ENCODE measurements at places on chromosomes 5 and 9.
A peak's percentile ranks its signal among the peaks of the same experiment; 100 is the strongest.

- DNase-seq = peak; percentile 38
- H3K27ac ChIP-seq = no peak overlapping the region
- H3K36me3 ChIP-seq = no peaks in the 10 kb centered on the region
- no peak overlapping the region for H3K4me3 ChIP-seq
- no peaks in the 10 kb centered on the region for H3K4me1 ChIP-seq
Observed at GRCh38 chr9:99368341-99369326, 146.6 kb downstream of the SEC61B start.

DNA sequence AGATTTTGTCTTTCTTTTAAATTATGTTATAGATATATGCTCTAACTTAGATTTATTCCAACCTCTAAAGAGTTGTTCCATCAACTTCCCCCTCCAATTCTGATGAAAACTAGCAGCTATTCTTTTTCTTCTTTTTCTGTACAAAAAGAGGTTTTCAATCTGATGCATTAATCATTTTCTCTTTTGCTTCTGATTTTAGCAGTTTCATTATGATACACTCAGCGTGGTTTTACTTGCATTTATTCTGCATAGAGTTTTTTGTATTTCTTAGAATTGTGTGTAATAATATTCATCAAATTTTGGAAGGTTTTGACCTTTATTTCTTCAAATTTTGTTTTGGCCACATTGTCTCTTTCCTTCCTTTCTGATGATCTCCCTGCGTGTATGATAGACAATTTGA, 968.1 kb upstream of the CDH18 start:
- no peak for DNase-seq
- no peak overlapping the region for H3K4me3 ChIP-seq
- no peaks in the 10 kb centered on the region for H3K36me3 ChIP-seq
- no peak overlapping the region for H3K27ac ChIP-seq

GRCh38 chr5:78755822-78756429, 107.4 kb upstream of the LHFPL2 start:
- H3K27me3 ChIP-seq = no peaks in the 10 kb centered on the region
- H3K4me3 ChIP-seq = no peak overlapping the region
- no peaks in the 10 kb centered on the region for H3K4me1 ChIP-seq
- no peak overlapping the region for H3K27ac ChIP-seq

DNA sequence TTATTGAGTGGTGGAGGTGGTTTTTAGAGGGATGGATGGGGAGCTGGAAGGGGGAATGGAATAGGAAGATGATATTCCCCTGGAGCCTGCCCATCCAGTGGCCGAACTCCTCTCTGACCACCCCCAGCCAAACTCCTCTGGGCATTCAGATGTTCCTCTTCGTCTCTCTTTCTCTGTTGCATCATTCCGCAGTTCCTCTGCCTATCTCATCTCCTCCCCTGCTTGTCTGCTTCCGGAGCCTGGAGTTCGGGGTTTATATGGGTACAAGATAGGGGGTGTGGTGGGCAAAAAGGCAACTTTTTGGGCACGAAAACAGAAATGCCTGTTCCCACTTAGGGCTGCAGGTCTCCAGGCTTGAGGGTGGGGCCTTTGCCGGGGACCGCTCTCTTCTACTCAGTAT, 12.2 kb upstream of the CDK5RAP2 start:
- no peak overlapping the region for H3K4me3 ChIP-seq
- no peaks in the 10 kb centered on the region for H3K27me3 ChIP-seq
- no peak for DNase-seq

- DNase-seq = no peak
- no peaks in the 10 kb centered on the region for H3K36me3 ChIP-seq
- peaks cover 7% of the 10 kb centered on the region for H3K4me1 ChIP-seq
- H3K27me3 ChIP-seq = no peaks in the 10 kb centered on the region
- no peak overlapping the region for H3K4me3 ChIP-seq
Observed at GRCh38 chr5:108753331-108753730, 5.6 kb downstream of the FER start.

DNA sequence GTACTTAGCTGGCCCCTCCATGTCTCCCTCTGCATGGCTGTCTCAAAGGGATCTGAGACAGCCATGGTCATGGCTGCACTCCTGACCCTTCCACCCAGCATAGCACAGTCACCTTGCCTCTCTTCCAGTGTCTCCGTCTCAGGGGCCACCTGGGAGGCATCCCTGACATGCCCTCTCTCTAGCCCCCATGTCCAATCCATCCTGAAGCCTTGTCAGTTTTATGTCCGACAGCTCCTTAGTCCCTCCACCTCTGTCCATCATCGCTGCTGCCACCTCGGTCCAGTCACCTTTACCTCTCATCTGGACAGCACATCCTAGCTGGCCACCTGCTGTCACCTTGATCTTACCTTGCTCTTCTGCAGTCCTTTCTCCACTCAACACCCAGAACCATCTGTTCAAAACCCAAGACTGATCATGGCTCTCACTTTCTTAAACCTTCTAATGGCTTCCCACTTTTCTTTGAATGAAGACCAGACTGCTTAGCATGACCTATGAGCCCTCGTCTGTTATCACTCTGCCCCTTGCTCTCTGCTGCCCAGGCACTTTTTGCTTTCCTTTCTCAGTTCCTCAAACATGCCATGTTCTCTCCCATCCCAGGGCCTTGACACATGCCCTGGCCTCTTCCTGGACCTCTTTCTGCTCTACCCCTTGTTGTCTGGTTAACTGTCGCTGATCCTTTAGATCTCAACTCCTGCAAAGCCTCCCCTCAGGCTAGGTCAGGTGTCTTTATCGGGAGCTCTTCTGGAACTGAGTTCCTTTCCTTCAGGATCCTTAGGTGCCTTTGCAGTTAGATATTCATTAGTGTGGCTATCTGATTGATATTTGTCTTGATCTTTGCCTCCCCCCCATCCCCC, 181.8 kb upstream of the PITX1 start:
- no peak overlapping the region for H3K27ac ChIP-seq
- no peak overlapping the region for H3K4me3 ChIP-seq
- H3K36me3 ChIP-seq = no peaks in the 10 kb centered on the region
- H3K27me3 ChIP-seq = no peaks in the 10 kb centered on the region

- no peak for DNase-seq
- no peaks in the 10 kb centered on the region for H3K36me3 ChIP-seq
- H3K4me1 ChIP-seq = no peaks in the 10 kb centered on the region
- H3K27ac ChIP-seq = no peak overlapping the region
Observed at GRCh38 chr5:137533963-137534362, 34.8 kb upstream of the SPOCK1 start.

GRCh38 chr9:17236147-17236546, 101.3 kb downstream of the CNTLN start:
- no peak overlapping the region for H3K4me3 ChIP-seq
- DNase-seq = no peak
- no peaks in the 10 kb centered on the region for H3K36me3 ChIP-seq
- no peak overlapping the region for H3K27ac ChIP-seq
- H3K27me3 ChIP-seq = no peaks in the 10 kb centered on the region
- H3K4me1 ChIP-seq = peaks cover 5% of the 10 kb centered on the region

- H3K27ac ChIP-seq = no peak overlapping the region
- H3K4me1 ChIP-seq = no peaks in the 10 kb centered on the region
- H3K27me3 ChIP-seq = no peaks in the 10 kb centered on the region
- H3K4me3 ChIP-seq = no peak overlapping the region
- no peaks in the 10 kb centered on the region for H3K36me3 ChIP-seq
Observed at GRCh38 chr9:99286536-99286935, 64.5 kb downstream of the SEC61B start.

- peak; percentile 77 for DNase-seq
- H3K27me3 ChIP-seq = no peaks in the 10 kb centered on the region
- no peak overlapping the region for H3K27ac ChIP-seq
- H3K36me3 ChIP-seq = no peaks in the 10 kb centered on the region
- H3K4me1 ChIP-seq = peaks cover 14% of the 10 kb centered on the region
Observed at GRCh38 chr9:116482740-116483139, 204.4 kb upstream of the TRIM32 start.

GRCh38 chr9:113131689-113132151, 19.1 kb upstream of the SLC31A2 start:
- no peaks in the 10 kb centered on the region for H3K27me3 ChIP-seq
- no peaks in the 10 kb centered on the region for H3K4me1 ChIP-seq
- no peak overlapping the region for H3K4me3 ChIP-seq

DNA sequence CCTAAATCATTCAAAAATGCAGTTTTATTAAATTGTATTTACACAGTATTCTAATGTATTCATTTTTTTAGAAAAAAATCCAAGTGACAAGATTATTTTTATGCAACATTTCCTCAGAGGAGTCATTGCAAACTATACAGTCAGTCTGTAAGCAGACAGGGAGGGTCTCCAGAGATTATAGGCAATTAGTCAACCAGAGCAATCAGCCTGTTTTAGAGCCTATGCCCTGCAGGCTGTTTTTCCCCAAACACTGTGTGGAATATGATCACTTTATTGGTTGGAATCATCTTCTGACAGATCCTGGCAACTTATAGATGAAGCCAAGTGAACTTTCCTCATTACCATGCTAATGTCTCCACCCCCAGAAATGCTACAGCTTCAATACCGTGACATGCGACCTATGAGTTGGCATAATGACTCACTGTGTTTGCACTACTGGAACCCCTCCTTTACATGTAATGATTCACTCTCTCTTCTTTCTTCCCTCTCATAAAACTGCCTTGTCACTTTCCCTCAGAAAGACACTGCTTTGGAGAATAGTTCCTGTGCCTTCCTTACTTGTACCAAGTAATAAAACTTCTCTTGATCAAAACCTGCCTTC, 577.7 kb upstream of the FTMT start:
- no peaks in the 10 kb centered on the region for H3K27me3 ChIP-seq
- no peak overlapping the region for H3K27ac ChIP-seq
- H3K4me3 ChIP-seq = no peak overlapping the region
- DNase-seq = no peak
- no peaks in the 10 kb centered on the region for H3K36me3 ChIP-seq
- H3K4me1 ChIP-seq = no peaks in the 10 kb centered on the region

DNA sequence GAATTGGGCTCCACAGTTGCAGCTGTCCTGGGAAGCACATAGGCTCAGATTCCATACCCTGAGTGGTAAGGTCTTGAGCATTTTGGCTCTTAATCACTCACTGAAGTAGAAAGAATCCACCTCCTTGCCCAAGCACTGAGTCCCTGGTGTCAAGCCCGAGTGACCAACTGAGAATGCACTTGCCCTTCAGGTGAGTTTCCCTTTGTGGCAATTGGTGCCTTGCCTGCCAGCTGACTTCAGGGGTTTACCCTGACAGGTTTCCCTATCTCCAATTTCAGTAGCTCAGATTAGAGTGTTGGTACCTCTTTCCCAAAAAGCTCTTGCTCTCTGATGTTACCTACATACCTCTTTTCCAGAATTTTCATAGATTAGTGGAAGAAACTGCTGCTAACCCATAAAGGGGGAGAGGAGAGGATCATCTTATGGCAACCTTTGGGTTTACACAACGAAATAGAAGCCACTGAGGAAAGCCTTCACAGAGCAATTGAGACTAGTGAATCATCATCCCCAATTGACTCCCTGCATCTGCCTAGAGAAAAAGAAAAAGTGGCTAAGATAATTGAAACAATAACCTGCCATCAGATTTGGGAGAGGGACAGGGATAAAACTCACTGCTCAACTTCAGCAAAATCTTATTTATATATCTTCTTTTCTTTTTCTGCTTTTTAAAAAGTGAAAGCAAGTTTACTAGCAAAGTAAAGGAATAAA, 48.6 kb downstream of the CCL28 start:
- no peak for DNase-seq
- H3K27ac ChIP-seq = no peak overlapping the region
- no peak overlapping the region for H3K4me3 ChIP-seq
- 0 out of 2 replicates have a peak, but pooled peaks cover 7% of the 10 kb centered on the region for H3K36me3 ChIP-seq

GRCh38 chr5:99621772-99622681, 693.2 kb upstream of the CHD1 start:
- DNase-seq = peak; percentile 22
- H3K27me3 ChIP-seq = no peaks in the 10 kb centered on the region
- no peak overlapping the region for H3K4me3 ChIP-seq
- no peaks in the 10 kb centered on the region for H3K36me3 ChIP-seq
- H3K4me1 ChIP-seq = no peaks in the 10 kb centered on the region

DNA sequence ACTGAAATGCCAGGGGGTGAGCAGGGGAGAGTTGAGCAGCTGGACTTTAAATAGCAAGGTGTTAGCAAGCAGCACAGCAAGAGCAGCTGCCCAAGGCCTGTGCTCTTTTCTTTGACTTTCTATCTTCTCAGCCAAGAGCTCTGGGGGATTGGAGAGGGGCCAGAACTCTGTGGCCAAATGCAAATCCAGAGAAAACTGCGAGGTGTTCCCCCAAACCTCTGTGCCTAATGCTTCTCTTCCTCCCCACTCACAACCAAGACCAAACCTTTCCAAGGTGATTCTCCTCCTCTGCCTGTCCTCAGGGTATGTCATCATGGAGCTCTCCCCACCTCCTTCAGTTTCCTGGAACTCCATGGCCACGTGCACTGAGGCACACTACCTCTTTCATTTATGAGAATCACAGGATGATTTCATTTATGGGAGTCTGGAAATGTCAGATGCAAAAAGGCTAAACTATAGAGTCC, 118.7 kb upstream of the WWC1 start:
- no peak for DNase-seq
- H3K4me3 ChIP-seq = no peak overlapping the region
- H3K27ac ChIP-seq = no peak overlapping the region

- H3K27me3 ChIP-seq = no peaks in the 10 kb centered on the region
- peaks cover 9% of the 10 kb centered on the region for H3K4me1 ChIP-seq
- peaks cover 7% of the 10 kb centered on the region for H3K36me3 ChIP-seq
- DNase-seq = no peak
Observed at GRCh38 chr5:68918306-68918705, 175.5 kb upstream of the SLC30A5 start.

DNA sequence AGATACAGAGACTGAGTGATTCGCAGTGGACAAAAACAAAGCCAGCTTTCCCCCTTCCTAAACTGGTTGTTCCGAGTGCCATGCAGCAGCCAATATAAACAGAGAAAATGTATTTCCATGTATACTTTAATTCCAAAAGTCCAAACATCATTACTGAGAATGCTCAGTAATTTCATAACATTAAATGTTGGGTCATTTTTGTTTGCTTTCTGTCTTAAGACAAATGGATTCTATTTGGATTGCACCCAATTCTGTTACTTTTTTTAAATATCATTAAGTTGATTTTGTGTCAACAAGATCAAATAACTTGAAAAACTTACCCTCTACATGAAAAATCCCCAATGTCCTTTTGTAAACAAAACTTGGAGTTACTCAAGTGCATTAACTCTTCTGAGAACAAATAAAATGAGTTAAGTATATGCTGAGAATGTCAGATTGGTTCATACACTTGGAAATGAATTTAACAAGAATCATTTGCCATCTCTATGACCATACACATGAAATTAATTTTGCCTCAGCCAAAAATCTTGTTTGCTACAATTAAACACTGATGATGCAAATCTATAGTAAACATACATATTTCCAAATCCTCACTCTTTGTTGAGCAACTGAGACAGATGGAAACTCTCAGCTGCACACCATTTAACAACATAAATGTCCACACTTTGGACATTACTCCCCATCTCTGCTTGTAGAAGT, 19.4 kb downstream of the LURAP1L start:
- no peaks in the 10 kb centered on the region for H3K4me1 ChIP-seq
- H3K4me3 ChIP-seq = no peak overlapping the region
- no peak for DNase-seq
- H3K27me3 ChIP-seq = no peaks in the 10 kb centered on the region

- peaks cover 15% of the 10 kb centered on the region for H3K4me1 ChIP-seq
- no peaks in the 10 kb centered on the region for H3K36me3 ChIP-seq
- DNase-seq = peak; percentile 63
- no peak overlapping the region for H3K27ac ChIP-seq
- H3K27me3 ChIP-seq = no peaks in the 10 kb centered on the region
- peak overlapping the region; percentile 21 for H3K4me3 ChIP-seq
Observed at GRCh38 chr9:38284588-38285051, 107.9 kb upstream of the ALDH1B1 start.

All from GM23338 (cell line).